ENCODE measurements at places on chromosomes 1 and 21. TPM values are rescaled to one million over a fixed set of nuclear protein-coding genes. Genes with fewer than 3 reads are reported as not detected.

The COL16A1 gene
- 0.79 TPM for total RNA-seq

The CFAP107 gene
- not detected for total RNA-seq

The CD1B gene
- not detected for total RNA-seq

The GPR157 gene
- total RNA-seq, result 2.6 TPM

The NPHS2 gene
- not detected for total RNA-seq

The WDR64 gene
- total RNA-seq, result not detected

The MYBPHL gene
- total RNA-seq, result not detected

The CORT gene
- 0.20 TPM for total RNA-seq

The RALGPS2 gene
- 17.9 TPM for total RNA-seq

The ARMH1 gene
- total RNA-seq, result under 0.01 TPM

The SOAT1 gene
- total RNA-seq, result 14.5 TPM

The FAM43B gene
- not detected for total RNA-seq

The NEK7 gene
- total RNA-seq, result 57.1 TPM

The SGIP1 gene
- 34.1 TPM for total RNA-seq

The CFHR4 gene
- not detected for total RNA-seq

The SLC9C2 gene
- total RNA-seq, result not detected

The CELSR2 gene
- 0.79 TPM for total RNA-seq

The PSMA5 gene
- 42.5 TPM for total RNA-seq

The PEX11B gene
- 24.8 TPM for total RNA-seq

The ARTN gene
- total RNA-seq, result not detected

The WNT3A gene
- total RNA-seq, result not detected

The NBPF4 gene
- total RNA-seq, result not detected

The AK5 gene
- total RNA-seq, result 21.2 TPM

Measured in lung microvascular endothelial cell (primary cell).